Fibroblast of upper back skin (primary cell): ENCODE measurements at places on chromosomes 16 and 17.
A peak's percentile ranks its signal among the peaks of the same experiment; 100 is the strongest.

GRCh38 chr17:2380950-2381649, 19.8 kb downstream of the MNT start:
- DNase-seq, result no peak

- no peak for DNase-seq
Observed at GRCh38 chr16:27638833-27639560, 89.1 kb downstream of the KATNIP start.

DNA sequence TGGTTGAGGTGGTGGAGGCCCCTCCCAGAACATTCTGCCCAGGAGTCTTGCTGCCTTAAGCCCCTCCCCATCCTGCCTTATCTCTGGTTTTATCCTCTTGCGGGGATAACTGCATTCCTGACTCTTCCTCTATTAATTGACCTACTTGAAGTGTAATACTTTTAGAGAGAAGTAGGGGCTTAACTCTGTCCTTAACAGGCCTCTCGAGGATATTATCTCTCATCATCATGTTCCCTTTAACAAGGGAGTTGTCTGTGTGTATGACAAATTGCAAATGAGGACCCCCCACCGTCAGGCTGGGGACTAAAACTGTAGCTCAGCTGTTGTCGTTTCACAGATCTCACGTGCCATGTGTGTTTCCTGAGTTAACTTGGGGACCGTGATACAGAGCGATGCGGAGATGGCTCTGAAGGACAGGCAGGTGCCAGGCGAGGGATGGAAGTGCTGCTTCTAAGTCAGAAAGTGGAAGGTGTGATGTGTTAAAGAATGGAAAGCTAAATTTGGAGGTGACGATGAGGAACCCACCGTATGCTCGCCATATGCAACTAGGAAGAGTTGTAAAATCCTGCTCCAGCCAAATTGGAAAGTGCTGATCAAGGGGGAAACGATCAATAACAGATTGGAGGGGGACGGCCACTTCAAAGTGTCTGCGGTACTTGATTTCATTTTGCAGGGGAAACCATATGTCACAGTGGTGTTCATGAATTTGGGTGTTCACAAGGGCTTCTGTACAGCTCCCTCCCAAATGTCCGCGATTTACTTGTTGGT, 106.3 kb downstream of the RPTOR start:
- no peak for DNase-seq

DNA sequence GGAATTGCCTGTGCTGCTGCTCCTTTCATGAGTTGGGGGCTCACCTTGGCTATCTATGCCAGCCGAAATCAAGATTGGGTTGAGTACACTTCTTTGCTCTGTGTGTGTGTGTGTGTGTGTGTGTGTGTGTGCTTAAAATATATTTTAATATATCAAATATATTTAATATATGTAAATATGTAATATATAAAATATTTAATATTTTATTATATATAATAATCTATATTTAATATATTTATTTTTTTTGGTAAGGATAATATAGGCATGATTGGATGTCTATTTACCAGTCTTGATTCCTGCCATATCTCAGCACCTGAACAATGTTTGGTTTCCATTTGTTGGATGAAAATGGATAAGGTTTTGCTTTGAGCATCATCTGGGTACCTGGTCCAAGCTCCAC, 399.3 kb downstream of the CA10 start:
- no peak for DNase-seq

DNA sequence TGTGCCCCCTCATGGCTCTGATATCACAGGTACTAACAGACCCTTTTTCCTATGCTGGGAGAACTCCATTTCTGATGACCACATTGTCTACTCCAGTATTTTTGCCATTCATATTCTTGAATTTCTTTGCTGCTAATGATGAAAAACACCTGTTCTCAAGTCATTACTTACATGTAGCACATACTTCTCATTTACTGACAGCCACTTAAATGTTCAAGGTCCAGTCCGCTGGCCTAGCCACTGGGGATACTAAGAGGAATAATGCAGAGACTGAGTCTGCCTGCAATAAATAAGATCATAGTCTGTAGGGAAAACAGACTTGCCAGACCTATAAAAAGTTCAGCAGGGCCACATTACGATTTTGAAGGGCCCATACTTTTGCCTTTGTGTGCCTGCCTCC, 27.5 kb downstream of the TEX14 start:
- DNase-seq, result no peak

DNA sequence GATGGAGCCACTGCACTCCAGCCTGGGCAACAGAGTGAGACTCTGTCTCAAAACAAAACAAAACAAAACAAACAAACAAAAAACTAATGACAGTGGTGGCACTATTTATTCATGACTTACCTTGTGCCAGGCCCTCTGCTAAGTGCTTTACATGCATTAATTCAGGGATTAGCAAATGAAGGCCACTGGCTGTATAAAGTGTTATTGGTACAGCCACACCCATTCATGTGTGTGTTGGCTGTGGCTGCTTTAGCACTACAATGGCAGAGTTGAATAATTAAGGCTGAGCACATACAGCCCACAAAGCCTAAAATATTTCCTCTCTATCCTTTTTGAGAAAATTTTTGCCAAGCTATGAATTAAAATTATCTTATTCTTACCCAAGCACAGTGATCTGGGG, 531.8 kb upstream of the CDH5 start:
- DNase-seq, result no peak

DNA sequence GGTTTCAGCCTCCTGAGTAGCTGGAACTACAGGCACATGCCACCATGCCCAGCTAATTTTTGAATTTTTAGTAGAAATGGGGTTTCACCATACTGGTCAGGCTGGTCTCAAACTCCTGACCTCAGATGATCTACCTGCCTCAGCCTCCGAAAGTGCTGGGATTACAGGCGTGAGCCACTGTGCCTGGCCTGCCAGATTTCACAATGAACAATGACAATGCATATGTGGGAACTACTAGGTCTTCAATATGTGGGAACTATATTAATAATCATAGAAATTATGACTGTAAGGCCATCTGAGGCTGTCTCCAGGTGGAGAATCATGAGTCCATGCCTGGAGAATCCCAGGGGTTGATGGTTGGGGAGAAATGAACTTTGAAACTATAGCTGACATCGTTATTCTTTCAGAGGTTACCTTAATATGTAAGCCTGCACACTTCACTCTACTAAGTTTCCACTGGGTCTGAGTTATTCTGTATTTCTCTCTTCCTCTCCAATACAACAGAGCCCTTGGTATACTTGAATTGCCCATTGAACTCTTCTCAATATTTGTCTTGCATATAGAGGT, 7.2 kb upstream of the DRC7 start:
- DNase-seq, result no peak

GRCh38 chr16:2950773-2951172, 13.3 kb upstream of the KREMEN2 start:
- no peak for DNase-seq

GRCh38 chr16:3020604-3021448, 658 bp downstream of the TNFRSF12A start:
- DNase-seq, result peak; percentile 91

DNA sequence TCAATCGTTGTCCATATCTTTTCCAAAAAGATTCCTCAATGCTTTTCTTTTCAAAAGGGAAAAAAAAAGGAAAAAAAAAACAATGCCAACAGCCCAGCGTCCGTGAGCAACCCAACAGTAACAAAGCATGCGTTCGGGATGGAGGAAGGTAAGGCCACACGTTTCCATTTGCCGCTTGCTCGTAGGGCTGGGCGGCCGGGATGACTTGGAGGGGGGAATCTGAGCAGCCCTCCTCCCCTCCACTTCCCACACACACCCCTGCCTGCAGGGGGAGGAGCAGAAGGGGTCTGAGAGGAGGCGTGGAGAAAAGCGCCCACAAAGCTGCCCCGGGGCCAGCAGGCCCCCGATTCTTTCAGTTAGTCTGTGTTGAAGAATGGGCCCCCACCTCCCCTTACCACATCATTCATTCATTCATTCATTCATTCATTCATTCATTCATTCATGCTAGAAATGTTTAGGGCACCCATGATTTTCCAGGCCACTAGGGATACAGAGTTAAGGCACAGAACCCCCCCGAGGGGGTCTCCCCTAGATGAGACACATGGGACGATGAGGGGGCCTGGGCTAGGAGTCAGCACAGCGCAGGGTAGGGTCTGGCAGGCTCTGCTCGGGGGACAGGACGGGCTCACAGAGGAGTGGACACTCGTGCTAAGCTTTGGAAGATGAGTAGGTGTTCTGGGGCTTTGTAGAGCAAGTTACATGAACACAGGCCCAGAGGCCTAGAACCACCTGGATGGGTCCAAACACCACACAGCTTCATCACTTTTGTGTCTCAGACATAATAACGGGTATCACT, 10.9 kb upstream of the TBX2 start:
- no peak for DNase-seq

DNA sequence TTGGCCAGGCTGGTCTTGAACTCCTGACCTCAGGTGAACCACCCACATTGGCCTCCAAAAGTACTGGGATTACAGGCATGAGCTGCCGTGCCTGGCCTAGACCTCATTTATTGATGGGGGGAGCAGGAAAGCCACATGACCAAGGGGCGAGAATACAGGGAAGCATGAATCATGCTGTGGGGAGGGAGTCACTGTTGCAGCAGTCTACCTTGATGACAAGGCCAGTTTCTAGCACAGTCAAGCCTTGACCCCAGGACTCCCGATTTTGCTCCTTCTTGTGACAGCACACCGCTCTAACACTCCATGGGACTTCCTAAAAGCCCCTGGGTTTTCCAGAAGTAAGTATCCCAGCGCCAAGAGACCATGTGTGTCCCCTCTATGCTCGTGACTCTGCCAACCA, 42.9 kb upstream of the IRF8 start:
- no peak for DNase-seq

GRCh38 chr16:86604436-86605193, 26.3 kb downstream of the FOXL1 start:
- no peak for DNase-seq

GRCh38 chr17:3036800-3037199, 26.6 kb downstream of the OR1D5 start:
- no peak for DNase-seq

DNA sequence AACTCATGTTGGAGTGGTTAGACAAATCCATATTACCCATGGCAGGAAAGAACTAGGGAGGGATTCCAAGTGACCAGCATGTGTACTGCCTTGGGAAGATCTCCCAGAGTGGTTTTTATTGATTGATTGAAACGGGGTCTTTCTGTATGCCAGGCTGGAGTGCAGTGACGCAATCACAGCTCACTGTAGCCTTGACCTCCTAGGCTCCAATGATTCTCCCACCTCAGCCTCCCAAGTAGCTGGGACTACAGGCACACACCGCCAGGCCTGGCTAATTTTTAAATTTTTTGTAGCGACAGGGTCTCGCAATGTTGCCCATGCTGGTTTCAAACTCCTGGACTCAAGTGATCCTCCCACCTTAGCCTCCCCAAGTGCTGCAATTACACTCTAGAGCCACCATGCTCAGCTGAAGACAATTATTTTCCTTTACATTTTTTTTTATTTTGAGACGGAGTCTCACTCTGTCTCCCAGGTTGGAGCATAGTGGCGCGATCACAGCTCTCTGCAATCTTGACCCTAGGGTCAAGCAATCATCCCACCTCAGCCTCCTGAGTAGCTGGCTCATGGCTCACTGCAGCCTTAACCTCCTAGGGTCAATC, 2.5 kb upstream of the TMUB2 start:
- DNase-seq, result no peak

- DNase-seq, result no peak
Observed at GRCh38 chr17:17906418-17907215, 65.6 kb downstream of the TOM1L2 start.

DNA sequence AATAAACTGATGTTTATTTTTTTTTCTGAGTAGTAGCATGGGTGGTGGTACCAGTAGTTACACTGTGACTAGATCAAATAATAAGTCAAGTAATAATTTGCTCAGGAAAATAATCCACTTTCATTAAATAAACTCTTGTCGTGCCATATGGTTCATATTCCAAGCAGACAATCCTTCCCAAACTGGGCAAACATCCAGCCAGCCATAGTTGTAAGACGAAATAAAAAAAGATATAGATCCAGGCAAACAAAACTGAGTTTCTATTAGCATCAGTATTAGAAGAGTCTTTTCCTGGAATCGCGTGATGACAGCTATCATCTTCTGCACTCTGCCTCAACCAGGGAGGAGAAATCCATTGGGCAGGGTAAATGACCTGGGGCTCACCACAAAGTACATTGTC, 508.4 kb upstream of the GOT2 start:
- DNase-seq, result peak; percentile 55

GRCh38 chr17:10907370-10907769, 69.5 kb upstream of the PIRT start:
- DNase-seq, result no peak

GRCh38 chr17:57489321-57489720, 233.0 kb downstream of the MSI2 start:
- DNase-seq, result no peak

DNA sequence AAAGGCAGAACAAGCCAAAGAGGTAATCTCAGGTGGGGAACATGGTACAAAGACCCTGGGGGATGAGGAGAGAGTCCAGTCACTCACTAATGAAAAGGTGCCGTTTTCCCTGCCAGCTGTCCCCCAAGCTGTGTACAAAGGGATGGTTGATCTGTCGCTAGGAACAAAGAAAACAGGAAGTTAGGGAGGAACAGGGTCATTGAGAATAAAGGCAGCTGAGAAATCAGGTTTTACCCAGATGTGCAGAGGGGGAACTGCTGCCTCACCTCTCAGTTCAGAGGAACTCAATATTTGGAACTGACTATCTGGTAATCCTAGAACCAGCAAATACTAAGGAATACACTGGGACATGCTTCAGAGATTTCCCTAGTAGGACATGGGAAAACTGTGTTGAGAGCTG, 1.5 kb downstream of the RSKR start:
- no peak for DNase-seq

DNA sequence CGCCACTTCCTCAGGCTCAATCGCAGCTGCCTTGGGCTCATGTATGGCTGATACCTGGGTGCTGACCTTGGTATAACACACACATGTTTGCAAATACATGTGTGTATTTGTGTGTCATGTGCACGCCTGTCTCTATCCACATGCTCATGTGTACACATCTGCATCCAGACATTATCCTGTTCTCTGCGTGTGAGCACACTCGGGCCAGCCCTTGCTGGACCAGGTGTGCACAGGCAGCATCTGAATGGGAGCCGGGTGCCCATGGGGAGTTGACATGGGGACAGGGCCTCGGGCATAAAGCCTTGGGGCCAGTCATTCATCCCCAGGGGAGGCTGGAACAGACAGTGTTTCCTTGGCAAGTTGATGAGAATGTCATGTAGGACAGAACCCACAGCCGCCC, 29.1 kb upstream of the CRHR1 start:
- no peak for DNase-seq

GRCh38 chr16:48420437-48420836, 35.2 kb upstream of the SIAH1 start:
- DNase-seq, result no peak

DNA sequence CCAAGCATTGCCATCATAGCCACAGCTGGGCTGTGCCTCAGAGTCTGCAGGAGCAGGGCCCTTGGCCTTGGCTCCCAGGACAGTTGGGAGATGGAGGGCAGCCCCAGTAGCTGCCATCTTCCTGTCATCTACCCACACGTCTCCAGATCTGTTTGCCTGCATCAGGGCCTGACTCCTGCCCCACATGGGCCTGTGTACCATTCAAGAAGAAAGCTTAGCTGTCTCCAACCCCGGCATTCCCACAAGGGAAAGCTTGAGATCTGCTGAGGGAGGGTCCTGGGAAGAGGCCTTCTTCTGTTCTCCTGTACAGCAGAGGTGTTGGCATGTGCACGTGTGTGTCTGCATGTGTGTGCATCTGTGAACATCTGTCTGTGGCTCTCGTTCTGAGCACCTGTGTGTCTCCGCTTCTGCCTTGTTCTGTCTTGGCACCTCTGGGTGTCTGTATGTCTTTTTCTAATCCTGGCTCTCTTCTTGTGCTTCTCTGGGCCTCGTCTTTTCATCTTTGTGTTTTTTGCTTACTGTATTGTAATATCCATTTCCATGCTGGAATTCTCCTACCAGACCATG, 122.2 kb downstream of the MRM1 start:
- DNase-seq, result no peak

- peak; percentile 98 for DNase-seq
Observed at GRCh38 chr16:64440421-64440831, 681.4 kb downstream of the CDH11 start.
